T-helper 2 cell treated with Interferon-gamma antibody and Interleukin-4, amounts not matched to agents 5 μg/mL and 100 μg/mL, for 36 hours (primary cell): ENCODE measurements at places on chromosomes 2 and 18.

GRCh38 chr18:78138983-78139496 is 840.6 kb upstream of the SALL3 start:
- no peak for DNase-seq

- DNase-seq = no peak
These were observed 52.0 kb upstream of the TRIM43 start for GRCh38 chr2:95539836-95540235.

GRCh38 chr18:26317398-26317797 is 91.2 kb downstream of the TAF4B start:
- DNase-seq = no peak

GRCh38 chr18:36211612-36212065 is 24.3 kb downstream of the MOCOS start:
- DNase-seq = no peak

GRCh38 chr2:46979571-46979979 is 64.0 kb upstream of the MCFD2 start:
- DNase-seq = peak; percentile 39

- no peak for DNase-seq
These were observed 766.1 kb upstream of the SALL3 start for GRCh38 chr18:78213361-78213994.

- DNase-seq = no peak
These were observed 94.1 kb upstream of the MC4R start for GRCh38 chr18:60466677-60467076.

- no peak for DNase-seq
These were observed 92.6 kb upstream of the TFCP2L1 start for GRCh38 chr2:121377646-121378045.

GRCh38 chr2:202944816-202945215 is 32.7 kb downstream of the CARF start:
- DNase-seq = no peak

GRCh38 chr2:96602330-96602823 is 35.7 kb downstream of the KANSL3 start:
- DNase-seq = no peak

DNA sequence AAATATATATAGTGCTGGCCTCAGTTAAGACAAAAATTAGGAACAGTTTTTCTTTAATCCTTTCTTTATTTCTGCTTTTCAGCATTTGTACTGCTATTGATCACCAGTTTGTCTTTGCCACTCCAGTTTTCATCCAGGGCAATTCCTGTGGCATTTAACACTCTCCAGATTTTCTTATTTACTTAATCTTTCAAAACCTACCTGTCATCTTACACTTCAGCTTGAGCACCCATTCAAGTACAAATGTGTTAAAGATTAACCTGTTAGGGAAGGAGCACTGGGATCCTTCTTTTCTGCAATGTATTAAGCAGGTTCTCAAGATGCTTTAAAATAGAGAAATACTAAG is 101.8 kb upstream of the SCN1A start:
- no peak for DNase-seq

GRCh38 chr2:163884416-163884815 is 148.6 kb upstream of the FIGN start:
- DNase-seq = no peak

GRCh38 chr2:66531567-66531966 is 96.6 kb downstream of the MEIS1 start:
- DNase-seq = no peak

GRCh38 chr2:78063246-78064020 is 541.3 kb upstream of the LRRTM4 start:
- DNase-seq = no peak

DNA sequence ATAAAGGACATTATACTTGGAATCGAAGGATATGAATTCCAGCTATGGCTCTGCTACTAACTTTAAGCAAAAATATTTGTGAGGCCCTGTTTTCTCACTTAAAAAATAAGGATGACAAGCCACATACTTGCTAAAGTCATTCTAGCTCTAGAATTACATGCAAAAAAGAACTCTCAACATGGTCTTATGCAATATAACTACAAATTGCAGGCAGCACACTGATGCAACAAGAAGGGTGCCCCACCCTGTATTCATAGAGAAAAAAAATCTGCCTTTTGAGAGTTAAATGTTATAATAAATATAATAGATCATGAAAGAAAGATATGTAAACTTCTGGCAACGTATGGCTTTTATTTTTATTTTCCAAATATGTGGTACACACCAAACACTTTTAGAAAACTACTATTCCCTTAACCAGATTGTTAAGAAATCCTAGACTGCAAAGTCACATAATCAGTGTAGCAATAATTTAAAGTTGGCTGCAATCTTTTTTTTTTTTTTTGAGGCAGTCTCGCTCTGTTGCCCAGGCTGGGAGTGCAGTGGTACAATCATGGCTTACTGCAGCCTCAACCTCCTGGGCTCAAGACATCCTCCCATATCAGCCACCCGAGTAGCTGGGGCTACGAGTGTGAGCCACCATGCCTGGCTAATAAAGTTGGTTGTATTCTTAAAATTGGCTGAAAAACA is 40.2 kb upstream of the WDSUB1 start:
- no peak for DNase-seq

DNA sequence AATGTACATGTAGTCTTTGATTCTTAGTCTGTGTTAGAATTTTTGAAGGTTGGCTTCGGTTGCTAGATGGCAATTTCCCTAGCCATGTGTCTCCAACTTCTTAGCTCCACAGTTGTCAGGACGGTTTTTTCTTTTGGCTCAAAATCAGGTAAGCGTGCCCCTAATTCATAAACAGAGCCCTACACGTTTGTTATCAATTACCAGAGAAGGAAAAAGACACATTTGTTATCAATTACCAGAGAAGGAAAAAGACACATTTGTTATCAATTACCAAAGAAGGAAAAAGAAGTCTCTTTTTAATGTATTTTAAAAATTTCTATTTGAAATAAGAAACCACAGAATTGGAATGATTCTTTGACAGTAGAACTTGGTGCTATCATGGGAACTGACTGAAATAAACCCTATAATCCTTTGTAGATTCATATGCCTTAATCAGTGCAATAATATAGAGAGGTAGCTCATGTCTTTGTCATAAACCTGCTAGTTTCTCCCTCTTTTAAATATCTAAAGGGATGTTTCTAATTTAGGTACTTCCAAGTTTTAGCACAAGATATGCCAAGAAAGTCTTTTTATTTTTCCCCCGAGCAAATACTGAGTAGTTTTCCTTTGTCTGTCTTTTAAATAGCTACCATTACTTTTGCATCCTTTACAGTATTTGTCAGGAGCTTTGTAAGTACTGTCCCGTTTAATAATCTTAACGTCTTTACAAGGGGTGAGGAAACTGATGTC is 35.9 kb downstream of the CAMKMT start:
- DNase-seq = no peak

- DNase-seq = no peak
These were observed 275.8 kb downstream of the KCNS3 start for GRCh38 chr2:18154259-18154658.

GRCh38 chr2:147569426-147569825 is 275.4 kb upstream of the ACVR2A start:
- DNase-seq = no peak

DNA sequence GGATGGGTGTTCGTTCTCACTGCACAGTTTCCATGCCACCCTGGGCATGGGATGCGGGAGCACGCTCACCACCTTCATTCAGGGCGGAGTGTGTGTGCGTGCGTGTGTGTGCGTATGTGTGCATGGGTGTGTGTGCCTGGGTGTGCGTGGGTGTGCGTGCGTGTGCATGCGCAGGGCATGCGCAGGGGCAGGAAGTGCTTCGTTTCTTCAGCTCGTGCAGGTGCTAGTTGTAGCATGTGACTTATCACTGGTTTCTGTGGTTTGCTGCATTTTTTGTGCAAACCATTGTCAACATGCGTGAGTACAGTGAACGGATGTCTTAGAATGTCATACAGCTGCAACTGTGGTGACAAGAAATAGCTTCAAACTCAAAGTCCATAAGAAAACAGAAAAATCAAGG is 179.5 kb downstream of the PTGR3 start:
- no peak for DNase-seq

GRCh38 chr2:241062389-241063092 is 39.5 kb downstream of the MTERF4 start:
- DNase-seq = no peak

DNA sequence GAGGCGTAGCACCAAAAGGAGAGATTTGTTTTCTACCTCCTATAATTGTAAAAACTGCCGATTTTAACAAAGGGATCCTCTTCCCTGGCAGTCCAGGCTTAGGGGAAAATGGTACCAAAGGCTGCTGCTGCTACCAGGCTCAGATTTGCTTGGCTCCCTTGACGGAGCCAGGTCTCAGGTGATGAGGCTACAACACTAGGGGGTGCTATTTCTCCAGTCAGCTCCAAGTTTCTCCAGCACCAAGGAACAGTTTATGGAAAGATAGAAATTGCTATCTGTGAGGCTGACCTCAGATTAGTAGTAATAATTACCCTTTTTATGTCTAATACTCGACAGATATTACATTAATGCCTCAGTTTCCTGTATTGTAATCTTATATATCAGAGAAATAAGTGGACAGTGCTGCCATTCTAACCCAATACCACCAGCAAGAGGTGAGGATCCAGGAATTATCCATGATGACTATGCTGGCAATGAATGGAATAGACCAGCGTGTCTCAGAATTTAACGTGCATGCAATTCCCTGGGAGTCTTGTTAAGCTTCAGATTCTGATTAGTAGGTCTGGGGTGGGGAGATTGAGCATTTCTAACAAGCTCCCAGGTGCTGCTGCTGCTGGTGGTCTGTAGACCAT is 111.3 kb downstream of the ESCO1 start:
- no peak for DNase-seq

GRCh38 chr2:45844796-45845457 is 193.5 kb downstream of the PRKCE start:
- DNase-seq = no peak

DNA sequence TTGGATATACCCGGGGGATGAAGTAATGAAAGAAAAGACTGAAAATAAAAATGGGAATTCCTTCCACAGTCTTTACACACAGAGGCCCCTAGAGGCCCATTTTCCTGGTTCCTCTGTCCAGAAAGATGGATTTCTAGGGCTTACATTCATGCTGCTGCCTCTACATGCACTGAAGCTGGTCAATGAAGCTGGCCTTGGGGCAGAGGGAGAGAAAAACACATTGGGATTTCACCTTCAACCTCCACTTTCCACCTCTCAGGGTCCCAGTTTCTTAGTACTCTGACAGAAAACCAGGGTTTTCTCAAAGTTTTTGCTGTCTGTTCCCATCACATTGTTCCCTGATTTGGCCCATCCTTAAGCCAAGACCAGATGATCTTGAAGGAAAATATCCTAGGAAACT is 154.6 kb upstream of the ZSWIM2 start:
- DNase-seq = no peak

DNA sequence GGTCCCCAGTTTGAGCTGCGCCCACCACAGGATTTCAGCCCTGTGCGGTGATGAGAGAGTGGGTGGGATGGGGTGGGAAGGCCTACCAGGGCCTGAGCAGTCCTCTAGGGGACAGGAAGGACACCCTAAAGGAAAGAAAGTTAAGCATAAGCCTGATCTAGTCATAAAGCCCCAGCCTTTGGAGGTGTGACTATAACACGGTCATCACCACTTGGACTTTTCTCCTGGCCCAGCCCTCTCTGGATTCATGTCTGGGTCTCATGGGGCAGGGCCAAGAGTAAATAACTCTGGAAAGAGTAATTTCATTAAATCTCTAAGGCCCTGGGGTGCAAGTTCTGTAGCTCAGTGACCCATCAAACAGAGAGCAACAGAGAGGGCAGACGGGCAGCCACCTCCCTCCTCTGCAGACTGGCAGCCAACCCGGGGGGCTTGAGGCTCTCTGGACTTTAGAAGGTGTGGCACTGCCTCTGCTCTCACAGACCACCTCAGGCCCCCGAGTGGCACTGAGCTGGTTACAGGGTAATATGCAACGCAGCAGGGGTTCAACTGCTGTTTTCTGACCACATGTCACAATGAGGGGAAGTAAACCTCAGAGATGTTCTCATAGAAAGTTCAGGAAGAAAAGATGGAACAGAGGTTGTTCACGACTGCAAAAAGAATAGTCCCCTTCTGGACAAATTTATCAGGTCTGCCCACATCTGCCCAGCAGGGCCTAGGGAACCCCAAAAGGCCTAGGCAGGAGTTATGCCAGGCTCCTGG is 41.5 kb downstream of the TGFA start:
- DNase-seq = no peak

GRCh38 chr18:59220784-59221765 is 1.1 kb downstream of the GRP start:
- DNase-seq = no peak

- no peak for DNase-seq
These were observed 136.2 kb upstream of the KCNH7 start for GRCh38 chr2:162974771-162975170.

DNA sequence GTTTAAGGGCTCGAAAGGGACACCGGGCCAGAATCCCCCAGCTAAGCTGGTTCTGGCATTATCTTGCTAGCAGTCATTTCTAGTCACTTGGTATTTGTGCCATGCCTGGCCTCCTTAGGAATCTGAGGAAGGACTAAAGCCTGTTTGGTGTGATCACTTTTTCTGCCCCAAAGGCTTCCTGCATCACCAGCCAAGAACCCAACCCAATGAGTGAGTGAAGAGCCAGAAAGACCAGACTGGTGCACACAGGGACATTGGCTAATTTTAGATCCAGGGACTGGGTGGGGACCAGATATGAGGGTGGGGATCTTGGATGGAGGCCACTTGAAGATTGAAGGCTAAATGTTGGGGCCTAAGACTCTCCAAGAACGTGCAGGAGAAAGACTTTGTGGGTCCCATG is 411.9 kb upstream of the TNP1 start:
- DNase-seq = no peak

- DNase-seq = no peak
These were observed 46.1 kb downstream of the SERTAD2 start for GRCh38 chr2:64607381-64608304.

DNA sequence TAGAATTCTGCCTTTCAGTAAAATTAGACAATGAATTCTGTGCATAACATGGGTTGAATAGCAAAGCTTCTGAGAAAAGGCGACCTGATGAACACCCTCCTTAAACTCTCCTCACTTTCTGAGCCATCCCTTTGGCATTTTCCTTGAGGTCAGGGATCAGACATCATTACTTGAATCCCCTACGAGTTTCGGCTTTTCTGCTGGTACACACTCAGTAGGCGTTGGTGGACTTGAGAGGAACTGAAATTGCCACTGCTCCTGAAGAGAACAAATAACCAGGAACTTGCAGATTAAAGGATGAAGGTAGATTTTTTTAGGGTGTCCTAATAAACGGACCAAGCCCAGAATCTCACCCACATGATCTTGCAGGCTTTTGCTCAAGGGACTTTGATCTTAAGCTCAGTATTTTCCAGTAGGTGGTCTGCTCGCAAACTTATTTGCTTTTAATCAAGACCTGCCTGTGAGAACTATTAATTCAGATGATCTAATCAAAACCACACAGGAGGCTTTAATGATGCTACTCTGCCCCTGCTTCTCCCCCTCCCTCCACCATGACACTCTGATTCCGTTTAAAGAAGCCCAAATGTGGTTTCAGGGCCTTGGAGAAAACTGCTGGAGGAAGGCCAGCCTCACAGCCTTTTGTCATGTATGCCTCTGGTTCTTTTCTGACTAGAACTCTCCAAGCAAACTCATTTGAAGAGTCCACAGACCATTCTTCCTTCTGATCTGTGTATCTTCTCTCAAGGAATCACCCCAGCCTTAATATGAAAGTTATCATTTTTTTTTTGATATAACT is 124.9 kb downstream of the PRKCE start:
- DNase-seq = no peak
